ENCODE measurements at places on chromosomes 5 and 9.

DNA sequence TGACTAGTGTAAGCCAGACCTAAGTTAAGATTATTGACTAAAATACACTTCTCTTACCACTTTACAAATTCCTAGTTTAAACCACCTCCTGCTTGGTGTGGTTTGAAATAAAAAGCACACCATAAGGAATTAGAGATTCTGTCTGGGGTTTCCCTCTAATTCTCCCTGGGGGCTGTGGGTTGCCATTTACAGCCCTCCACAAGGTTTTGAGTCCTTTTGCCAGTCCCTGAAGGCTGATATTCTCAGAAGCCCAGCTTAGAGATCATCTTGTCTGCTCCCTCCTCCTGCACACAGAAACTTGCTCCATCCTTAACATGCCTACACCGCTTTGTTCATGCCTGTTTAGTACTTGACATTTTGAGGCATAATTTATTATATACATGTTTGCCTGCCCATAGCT lies 7.2 kb upstream of the LMNB1 start:
- H3K4me1 ChIP-seq, result no peaks in the 10 kb centered on the region
- no peak for DNase-seq
- no peaks in the 10 kb centered on the region for H3K27me3 ChIP-seq
- H3K36me3 ChIP-seq, result no peaks in the 10 kb centered on the region
- H3K27ac ChIP-seq, result no peak overlapping the region

- H3K27ac ChIP-seq, result no peak overlapping the region
- no peak overlapping the region for H3K4me3 ChIP-seq
- no peaks in the 10 kb centered on the region for H3K27me3 ChIP-seq
- no peaks in the 10 kb centered on the region for H3K36me3 ChIP-seq
- DNase-seq, result no peak
These were observed 141.5 kb downstream of the NSG2 start for GRCh38 chr5:174187001-174187400.

- no peaks in the 10 kb centered on the region for H3K27me3 ChIP-seq
- DNase-seq, result no peak
- no peaks in the 10 kb centered on the region for H3K4me1 ChIP-seq
- no peaks in the 10 kb centered on the region for H3K36me3 ChIP-seq
- no peak overlapping the region for H3K27ac ChIP-seq
- no peak overlapping the region for H3K4me3 ChIP-seq
These were observed 28.4 kb upstream of the DPYSL3 start for GRCh38 chr5:147538236-147538635.

DNA sequence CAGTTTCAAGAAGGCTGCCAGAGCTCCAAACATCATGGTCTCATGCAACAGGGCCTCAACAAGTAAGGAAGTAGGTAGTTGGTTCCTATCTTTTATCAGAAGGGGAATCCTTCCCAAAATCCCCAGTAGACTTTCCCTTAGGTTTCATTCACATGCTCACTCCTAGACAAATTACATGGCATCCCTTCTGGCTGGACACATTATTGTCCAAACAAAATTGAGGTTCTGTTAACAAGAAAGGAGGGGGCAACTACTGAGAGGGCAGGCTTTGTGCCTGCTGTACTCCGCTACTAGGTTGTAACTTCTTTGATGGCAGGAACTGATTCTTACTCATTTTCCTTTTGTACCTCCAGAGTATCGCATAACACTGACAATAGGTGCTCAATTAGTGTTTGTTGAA lies 56.0 kb upstream of the OSMR start:
- DNase-seq, result no peak
- no peak overlapping the region for H3K4me3 ChIP-seq
- H3K4me1 ChIP-seq, result no peaks in the 10 kb centered on the region
- H3K36me3 ChIP-seq, result no peaks in the 10 kb centered on the region

GRCh38 chr5:179800696-179801201 lies 5.9 kb downstream of the MGAT4B start:
- no peak overlapping the region for H3K4me3 ChIP-seq
- no peak overlapping the region for H3K27ac ChIP-seq
- H3K4me1 ChIP-seq, result peaks cover 25% of the 10 kb centered on the region

GRCh38 chr5:180301253-180301652 lies 9.4 kb upstream of the MAPK9 start:
- no peak overlapping the region for H3K4me3 ChIP-seq
- no peak for DNase-seq
- H3K4me1 ChIP-seq, result peaks cover 5% of the 10 kb centered on the region
- H3K27me3 ChIP-seq, result peaks cover 9% of the 10 kb centered on the region

DNA sequence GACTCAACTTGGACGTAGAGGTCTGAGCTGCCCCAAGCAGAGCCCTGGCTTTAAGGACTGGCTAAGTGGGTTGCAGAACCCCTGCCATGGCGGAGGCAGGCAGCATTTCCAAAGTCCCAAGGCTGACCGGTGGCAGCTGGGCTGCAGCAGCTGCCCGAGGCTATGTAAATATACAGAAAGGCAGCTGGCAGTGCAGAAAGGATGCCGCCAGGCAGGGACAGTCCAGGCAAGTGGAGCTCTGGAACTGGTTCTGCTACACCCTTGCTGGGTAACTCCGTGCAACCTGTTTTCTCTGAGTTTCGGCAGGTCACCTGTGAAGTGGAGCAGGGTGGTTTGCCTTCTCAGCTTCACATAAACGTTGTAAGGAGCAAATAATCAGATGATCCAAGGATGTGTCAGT lies 46.0 kb downstream of the SHB start:
- H3K27me3 ChIP-seq, result no peaks in the 10 kb centered on the region
- DNase-seq, result no peak
- H3K4me3 ChIP-seq, result no peak overlapping the region
- no peaks in the 10 kb centered on the region for H3K4me1 ChIP-seq
- no peaks in the 10 kb centered on the region for H3K36me3 ChIP-seq
- no peak overlapping the region for H3K27ac ChIP-seq

DNA sequence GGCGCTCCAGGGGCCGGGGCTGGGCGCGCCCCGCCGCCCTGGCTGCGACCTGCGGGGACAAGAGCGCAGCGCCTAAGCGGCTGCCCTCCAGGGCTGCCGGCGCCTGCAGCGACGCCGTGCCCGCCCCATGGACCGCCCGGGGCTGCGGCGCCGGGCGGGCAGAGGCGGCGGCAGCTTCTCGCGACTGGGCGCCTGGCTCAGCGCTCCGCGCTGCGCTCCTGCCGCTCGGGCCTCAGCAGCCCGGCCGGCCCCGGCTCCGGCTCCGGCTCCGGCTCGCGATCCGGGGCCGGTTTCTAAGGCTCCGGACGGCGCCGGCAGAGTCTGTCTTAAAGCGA lies at the start of gene PITX1:
Gene PITX1 (minus strand): TSS at position 328 of the 335 bp plus-strand sequence. CDS start 347 bp downstream, outside the sequence.
- peaks cover 30% of the 10 kb centered on the region for H3K4me1 ChIP-seq
- peaks cover 85% of the 10 kb centered on the region for H3K27me3 ChIP-seq

DNA sequence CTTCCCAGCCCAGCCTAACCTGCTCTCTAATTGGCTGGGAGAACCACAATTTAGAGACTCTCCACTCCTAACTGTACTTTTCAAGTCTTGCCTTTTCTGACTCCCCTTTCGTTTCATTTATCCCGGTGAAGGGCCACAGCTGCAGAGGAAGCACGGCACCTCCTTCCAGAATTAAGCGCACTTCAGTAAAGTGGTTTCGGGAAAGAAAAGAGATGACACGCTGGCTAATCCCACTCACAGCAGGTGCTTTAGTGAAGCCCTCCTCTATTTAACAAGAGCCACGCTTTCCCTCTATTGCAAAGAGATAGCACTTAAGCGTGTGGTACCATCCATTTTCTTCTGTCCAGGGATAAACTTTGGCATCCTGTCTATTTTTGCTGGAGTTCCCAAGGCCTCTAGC lies 4.8 kb downstream of the DNAH5 start:
- no peak overlapping the region for H3K4me3 ChIP-seq
- no peaks in the 10 kb centered on the region for H3K27me3 ChIP-seq
- DNase-seq, result no peak
- H3K36me3 ChIP-seq, result no peaks in the 10 kb centered on the region
- H3K27ac ChIP-seq, result no peak overlapping the region
- no peaks in the 10 kb centered on the region for H3K4me1 ChIP-seq

DNA sequence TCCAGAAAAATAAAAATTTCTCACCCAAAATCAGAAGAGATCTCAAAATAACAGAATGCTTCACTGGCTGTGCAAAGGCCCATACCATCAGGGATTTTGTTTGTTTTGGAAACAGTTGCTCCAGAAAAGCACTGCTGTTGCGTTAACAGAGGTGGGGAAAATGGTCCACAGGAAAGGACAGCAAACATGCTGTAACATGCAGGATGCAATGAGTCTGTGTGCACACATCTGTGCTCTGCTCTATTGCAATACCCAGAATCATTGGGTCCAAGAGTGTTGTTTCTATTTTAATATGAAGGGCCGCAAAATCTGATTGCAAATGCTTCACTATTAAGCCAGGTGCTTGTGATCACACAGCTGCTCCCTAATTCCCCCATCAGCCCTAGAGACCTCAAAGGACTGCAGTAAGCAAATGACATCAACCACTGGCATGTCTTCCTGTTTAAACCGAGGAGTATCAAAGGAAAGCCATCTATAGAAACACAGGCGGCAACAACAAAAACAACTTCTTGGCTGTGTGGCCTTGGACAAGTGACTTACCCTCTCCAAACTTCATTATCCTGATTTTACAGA lies 141.0 kb downstream of the DCP2 start:
- H3K27me3 ChIP-seq, result peaks cover 6% of the 10 kb centered on the region
- H3K27ac ChIP-seq, result no peak overlapping the region
- no peak overlapping the region for H3K4me3 ChIP-seq
- H3K4me1 ChIP-seq, result no peaks in the 10 kb centered on the region

DNA sequence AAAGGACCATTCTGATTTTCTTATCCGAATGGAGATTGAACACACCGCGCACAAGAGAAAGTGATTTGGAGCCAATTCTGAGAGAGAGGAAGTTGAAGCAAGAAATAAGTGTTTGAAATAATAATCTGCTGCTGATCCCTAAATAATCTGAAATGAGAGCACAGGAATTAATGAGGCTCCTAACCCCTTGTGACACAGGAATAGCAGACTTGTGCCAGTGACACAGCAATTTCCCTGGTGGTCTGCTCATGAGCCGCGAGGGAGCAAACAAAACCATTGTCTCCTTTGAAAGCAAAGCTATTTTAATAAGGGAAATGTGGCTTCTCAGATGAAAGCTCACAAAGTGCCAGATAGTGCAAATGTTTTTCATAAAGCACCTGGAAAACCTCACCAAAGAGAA lies 936.1 kb upstream of the WWC1 start:
- DNase-seq, result no peak
- H3K4me3 ChIP-seq, result no peak overlapping the region
- H3K4me1 ChIP-seq, result no peaks in the 10 kb centered on the region
- no peaks in the 10 kb centered on the region for H3K27me3 ChIP-seq

DNA sequence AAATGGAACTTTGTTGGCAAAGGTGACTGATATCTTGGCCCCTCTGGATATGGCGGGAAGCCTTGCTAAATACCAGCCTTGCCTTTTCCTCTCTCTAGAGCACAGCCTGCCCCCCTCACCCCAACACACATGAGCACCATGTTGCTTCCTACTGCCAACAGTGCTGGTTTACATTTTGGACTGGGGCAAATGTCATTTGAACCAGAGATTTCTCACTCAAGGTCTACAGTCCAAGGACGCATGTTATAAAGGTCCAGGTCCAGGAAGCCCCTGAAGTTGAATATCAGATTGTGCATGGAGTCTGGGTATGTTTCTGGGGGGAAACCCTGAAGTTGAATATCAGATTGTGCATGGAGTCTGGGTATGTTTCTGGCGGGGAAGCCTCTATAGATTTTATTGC lies 19.9 kb downstream of the NEURL1B start:
- no peaks in the 10 kb centered on the region for H3K4me1 ChIP-seq
- H3K4me3 ChIP-seq, result no peak overlapping the region
- no peaks in the 10 kb centered on the region for H3K27me3 ChIP-seq
- H3K27ac ChIP-seq, result no peak overlapping the region

DNA sequence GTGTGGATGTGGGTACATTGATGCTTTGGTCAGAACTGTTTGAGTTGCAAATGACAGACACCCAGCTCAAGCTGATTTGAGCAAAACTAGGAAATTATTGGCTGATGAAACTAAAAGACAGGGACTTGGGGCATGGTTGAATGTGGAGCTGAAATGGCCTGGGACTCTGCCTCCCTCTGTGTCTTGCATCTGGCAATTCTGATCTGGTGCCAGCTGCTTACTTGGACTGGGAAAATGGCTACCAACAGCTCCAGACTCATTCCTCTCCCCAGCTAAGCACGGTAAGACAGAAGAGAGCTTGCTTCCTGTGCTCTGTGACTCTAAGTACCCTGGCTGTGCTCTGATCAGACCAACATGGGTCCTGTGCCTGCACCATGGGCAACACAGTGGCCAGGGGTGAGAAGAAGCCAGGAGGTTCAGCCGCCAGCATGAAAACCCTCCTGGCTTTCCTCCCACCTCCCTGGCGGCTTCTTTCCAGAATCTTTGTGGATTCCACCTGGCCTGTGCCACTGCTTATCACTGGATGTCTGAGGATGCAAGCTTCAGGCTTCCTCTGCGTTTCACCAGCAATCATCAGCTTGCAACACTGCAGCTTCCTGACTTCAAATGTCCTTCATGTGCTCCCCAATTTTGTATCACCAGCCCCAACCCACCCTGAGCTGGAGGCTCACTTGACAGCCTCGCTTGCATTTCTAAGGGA lies 44.1 kb downstream of the C5orf15 start:
- H3K4me3 ChIP-seq, result no peak overlapping the region
- H3K4me1 ChIP-seq, result peaks cover 5% of the 10 kb centered on the region
- no peak for DNase-seq
- H3K27ac ChIP-seq, result no peak overlapping the region
- no peaks in the 10 kb centered on the region for H3K27me3 ChIP-seq

- no peak overlapping the region for H3K4me3 ChIP-seq
- DNase-seq, result no peak
- no peak overlapping the region for H3K27ac ChIP-seq
- no peaks in the 10 kb centered on the region for H3K4me1 ChIP-seq
- no peaks in the 10 kb centered on the region for H3K36me3 ChIP-seq
These were observed 75.2 kb upstream of the FREM1 start for GRCh38 chr9:14985419-14985818.

GRCh38 chr5:80275347-80275746 lies 19.5 kb upstream of the SERINC5 start:
- no peaks in the 10 kb centered on the region for H3K27me3 ChIP-seq
- no peak for DNase-seq
- no peak overlapping the region for H3K27ac ChIP-seq

- H3K4me1 ChIP-seq, result no peaks in the 10 kb centered on the region
- DNase-seq, result no peak
- H3K4me3 ChIP-seq, result no peak overlapping the region
- no peak overlapping the region for H3K27ac ChIP-seq
- no peaks in the 10 kb centered on the region for H3K36me3 ChIP-seq
These were observed 159.9 kb downstream of the PPP2R2B start for GRCh38 chr5:146718609-146719008.

DNA sequence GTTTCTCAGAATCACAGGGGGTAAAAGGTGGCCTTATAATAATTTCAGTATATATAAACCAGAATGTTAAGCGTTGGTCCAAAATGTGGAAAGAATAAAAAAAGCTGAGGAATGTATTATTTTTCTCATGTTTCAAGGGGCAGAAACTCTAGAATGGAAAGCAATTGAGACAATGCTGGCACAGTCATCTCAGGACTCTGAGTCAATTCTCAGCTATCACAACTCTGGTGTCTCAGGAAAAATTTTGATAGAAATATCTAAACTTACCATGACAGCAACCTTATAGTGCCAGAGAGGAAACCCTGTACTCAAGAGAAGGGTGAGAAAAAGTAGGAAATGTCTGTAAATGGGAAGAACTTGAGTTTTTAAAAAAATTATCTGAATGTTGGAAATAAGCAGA lies 1189.4 kb upstream of the NUDT12 start:
- no peak for DNase-seq
- no peak overlapping the region for H3K4me3 ChIP-seq
- no peaks in the 10 kb centered on the region for H3K4me1 ChIP-seq
- H3K36me3 ChIP-seq, result no peaks in the 10 kb centered on the region
